Colonic mucosa (tissue), 4 donors: ENCODE measurements at places on chromosomes 1 and 21.

- no peak for DNase-seq
Measured at GRCh38 chr1:193321242-193321840, 134.9 kb upstream of the B3GALT2 start.

DNA sequence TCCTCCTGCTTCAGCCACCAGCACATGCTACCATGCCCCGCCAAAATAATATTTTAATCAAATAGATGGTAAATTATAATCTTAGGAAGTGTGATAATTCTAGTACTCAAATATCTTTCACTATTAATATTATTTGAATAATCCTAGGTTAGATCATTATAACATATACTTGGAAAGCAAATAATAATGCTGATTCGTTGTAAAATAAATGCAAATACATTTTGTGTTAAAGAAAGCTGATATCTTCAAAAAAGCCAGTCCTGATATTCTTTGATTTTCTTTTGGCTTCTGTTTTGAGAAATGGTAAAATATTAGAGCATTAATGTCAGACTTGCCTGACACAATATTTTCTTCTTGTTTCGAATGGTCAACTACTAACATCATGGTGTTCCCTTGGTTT lies 116.3 kb upstream of the ADAMTS5 start:
- DNase-seq, result no peak

- DNase-seq, result no peak
Measured at GRCh38 chr1:48215889-48216288, 6.6 kb upstream of the SLC5A9 start.

- DNase-seq, result no peak
Measured at GRCh38 chr1:217134857-217135568, 411.8 kb upstream of the ESRRG start.

DNA sequence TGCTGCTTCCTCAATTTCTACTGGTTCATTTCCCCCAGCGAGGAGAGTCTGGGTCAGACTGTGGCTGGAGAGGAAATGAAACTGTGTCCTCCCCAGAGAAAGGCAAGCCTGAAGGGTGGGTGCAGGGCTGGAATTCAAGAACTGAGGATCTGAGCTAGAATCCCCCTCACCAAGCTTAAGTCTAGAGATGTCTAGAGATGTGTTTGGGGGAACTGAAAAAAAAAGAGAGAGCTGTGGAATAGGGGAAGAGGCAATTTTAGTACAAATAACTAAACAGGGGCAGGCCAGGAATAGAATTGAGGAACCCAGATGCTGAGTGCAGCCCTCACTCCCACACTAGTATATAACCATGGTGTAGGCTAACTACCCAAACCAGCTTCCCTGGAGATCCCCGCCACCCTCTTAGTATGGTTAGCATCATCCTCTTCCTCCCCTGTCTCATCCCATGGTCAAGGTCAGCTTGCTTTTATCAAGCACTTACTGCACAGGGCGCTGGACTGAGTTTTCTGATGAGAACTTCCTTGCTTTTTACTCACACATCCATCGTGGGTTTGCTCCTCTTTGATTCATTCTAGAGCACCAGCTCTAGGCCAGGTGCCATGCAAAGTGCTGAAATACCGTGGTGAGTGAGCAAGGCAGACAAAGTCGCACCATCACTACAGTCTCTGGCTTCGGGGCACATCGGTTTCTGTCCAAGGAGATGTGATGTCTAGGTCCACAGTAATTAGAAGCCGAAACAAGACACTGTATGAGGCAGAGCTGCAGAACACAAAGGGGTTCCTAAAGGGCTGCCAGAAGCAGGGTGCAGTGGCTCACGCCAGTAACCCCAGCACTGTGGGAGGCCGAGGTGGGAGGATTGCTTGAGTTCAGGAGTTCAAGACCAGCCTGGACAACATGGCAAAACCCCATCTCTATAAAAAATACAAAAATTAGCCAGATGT lies 112.9 kb upstream of the IPO9 start:
- DNase-seq, result no peak
